Bronchial epithelial cell (primary cell): ENCODE measurements at places on chromosomes 4 and X.

DNA sequence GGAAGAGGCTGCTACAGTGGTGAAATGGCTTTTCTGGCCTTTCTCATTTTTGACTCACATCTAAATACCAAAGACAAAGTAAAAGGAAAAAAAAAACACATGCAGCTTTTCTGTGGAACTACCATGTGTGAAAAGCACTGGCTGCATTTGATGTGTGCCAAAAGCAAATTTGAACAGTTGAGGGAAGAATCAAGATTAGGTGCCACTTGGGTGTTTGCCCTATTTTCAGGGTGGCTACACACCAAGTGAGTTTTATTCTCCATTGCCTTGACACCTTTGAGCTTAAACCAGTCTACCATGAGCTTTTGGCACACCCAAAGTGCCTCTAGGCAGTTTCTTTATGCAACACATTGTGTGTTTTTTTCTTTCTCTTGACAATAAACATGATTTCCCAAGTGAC lies 423.9 kb downstream of the FAM133A start:
- no peak for DNase-seq

- no peak for DNase-seq
Observed at GRCh38 chrX:153740631-153741222, 16.1 kb downstream of the ABCD1 start.

DNA sequence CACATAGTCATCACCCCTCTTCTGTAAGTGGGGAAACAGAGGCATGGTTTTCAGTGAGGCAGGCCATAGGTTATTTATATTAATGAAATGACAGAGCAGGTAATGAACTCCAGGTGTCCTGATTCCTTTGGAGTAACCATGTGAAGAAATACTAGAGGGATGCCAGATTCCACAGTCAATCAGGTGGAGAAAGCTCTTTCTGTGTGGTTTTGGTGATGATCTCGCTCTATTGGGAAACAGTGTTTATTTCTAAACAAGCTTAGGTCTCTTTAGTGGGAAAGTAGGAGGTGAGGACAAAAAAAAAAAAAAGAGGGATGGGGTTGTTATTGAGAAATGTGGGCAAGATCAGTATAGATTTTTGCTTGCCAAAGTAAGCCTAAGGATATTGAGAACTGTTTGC lies 12.2 kb downstream of the DOCK11 start:
- peak; percentile 24 for DNase-seq

GRCh38 chr4:122914292-122914904 lies 8.0 kb downstream of the NUDT6 start:
- peak; percentile 55 for DNase-seq

DNA sequence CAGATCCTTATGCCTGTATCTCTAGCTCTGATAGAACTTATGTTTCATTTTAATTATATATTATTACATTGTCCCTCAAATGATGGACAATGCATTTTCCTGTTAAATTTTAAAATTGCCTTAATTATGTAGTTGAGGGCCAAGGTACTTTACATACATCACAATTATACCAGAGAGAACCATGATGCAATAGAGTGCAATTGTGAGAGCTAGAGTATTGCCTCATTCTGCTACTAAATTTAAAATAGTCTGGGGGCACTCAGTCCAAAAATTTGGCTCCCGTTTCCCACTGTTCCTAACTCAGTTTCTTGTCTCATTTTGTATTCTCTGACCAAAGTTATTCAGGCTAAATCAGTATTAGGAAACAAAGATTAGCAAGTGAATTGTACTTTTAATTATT lies 378.5 kb upstream of the ZFP42 start:
- DNase-seq, result no peak

GRCh38 chrX:46864606-46865005 lies 27.8 kb downstream of the RP2 start:
- no peak for DNase-seq

DNA sequence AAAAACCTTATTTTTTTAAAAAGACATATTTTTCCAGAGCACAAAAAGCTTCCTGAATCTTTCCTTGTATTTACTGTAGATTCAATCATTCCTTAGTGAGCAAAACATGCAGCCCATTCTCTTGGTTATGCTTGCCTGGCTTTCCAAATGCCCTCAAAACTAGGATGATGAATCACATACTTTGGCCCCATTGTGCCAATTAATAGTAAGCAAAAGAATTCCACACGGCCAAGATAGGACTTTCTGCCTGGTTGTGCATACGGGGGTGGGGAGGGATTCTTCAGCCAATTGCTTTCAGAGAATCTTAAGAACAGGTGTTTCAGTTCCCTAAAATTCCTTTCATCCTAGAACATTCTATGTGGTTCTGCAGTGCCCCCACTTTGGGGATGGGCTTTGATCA lies 7.0 kb downstream of the RAI2 start:
- DNase-seq, result no peak

DNA sequence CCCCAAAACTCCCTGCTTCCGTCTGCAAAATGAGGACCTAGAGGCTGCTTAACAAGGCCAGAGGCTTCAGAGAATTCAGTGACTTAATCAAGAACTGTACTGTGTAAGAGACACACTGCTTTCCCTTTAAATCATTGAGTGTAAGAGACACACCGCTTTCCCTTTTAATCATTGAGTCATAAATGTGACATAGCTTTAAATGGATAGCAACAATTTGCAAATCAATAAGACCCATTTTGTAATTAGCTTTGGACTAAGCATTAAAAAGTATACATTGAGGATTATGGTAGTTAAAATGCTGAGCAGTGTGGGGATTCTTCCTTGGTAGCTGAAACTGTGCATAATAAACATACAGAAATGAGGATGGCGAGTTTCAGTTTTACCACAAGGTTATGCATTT lies 31.8 kb downstream of the ARX start:
- no peak for DNase-seq

DNA sequence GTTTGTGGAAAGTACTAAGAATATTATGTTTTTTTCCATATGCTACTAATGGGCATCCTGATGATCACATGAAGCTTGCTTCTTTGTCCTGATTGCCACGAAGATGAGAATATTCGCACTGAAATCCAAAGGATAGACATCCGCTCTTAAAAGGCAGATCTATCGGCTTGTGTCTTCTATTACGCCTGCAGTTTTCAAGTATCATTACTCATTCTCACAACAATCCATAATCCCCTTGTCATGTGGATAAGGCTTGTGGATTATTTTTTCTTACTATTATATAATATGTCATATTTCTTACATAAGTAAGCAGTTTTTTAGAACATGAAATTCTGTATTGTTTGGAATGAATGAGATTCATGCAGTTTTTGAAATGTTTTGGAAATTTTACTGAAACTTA lies 62.8 kb downstream of the KCNIP4 start:
- DNase-seq, result no peak

- DNase-seq, result no peak
Observed at GRCh38 chrX:119734897-119735339, 23.5 kb upstream of the SOWAHD start.

- no peak for DNase-seq
Observed at GRCh38 chr4:54517781-54518444, 139.8 kb upstream of the KIT start.

- DNase-seq, result peak; percentile 29
Observed at GRCh38 chr4:73998040-73999011, at the start of gene CXCL5. TSS of gene CXCL5 (minus strand) at chr4:73998677. CDS start at chr4:73998581, 96 bp downstream.

- no peak for DNase-seq
Observed at GRCh38 chr4:42895452-42895851, 2.9 kb downstream of the GRXCR1 start.

GRCh38 chr4:159498446-159499115 lies 395.7 kb downstream of the RAPGEF2 start:
- no peak for DNase-seq

- no peak for DNase-seq
Observed at GRCh38 chrX:817759-818300, 187.2 kb downstream of the SHOX start.

DNA sequence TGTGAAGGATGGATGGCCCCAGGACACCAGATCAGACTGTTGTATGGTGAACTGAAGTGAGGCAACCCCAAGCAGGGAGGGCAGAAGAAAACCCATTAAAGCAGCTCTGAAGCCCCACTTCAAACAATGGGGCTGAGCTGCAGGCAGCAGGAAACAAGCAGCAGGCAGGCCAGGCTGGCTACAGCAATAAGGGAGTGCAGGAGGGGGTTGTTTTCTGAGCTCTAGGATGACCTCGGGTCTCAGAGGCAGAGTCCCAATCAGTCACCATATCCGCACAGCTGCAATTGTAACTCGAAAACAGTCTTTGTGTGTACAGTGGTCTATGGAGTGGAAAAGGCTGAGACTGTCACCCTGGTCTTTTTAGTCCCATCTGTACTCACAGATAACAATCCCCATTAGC lies 90.4 kb downstream of the COL4A6 start:
- DNase-seq, result no peak
